ENCODE measurements at places on chromosomes 12 and 14.

GRCh38 chr14:35341751-35342488 is 49.7 kb downstream of the PSMA6 start:
- DNase-seq = peak; percentile 97

- no peak for DNase-seq
These were observed 49.1 kb downstream of the PTGER2 start for GRCh38 chr14:52363041-52363704.

- no peak for DNase-seq
These were observed 12.5 kb upstream of the CACNA2D4 start for GRCh38 chr12:1930803-1931597.

GRCh38 chr14:50792051-50792477 is 38.9 kb downstream of the NIN start:
- no peak for DNase-seq

- DNase-seq = peak; percentile 62
These were observed 201.9 kb downstream of the DAD1 start for GRCh38 chr14:22386924-22387775.

DNA sequence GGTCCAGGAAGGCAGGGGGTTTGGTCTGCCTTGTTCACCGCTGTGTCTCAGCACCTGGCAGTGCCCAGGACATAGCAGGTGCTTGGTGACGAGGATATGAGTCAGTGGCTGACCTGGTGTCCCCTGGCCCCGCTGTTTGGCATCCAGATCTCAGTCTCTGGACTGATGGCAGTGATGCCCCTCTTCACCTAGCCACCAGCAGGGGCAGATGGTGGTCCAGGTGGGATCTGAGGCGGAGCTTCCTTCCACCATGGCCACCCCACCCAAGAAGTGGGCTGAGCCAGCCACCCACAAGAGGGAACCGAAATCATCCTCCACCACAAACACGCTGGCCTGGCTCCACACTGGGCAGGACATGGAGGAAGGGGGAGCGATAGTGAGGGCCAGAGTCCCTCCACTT is 16.1 kb upstream of the SH2B3 start:
- DNase-seq = no peak

- no peak for DNase-seq
These were observed 33.7 kb downstream of the TCTN1 start for GRCh38 chr12:110647631-110648040.

- DNase-seq = peak; percentile 53
These were observed 527.2 kb downstream of the FLRT2 start for GRCh38 chr14:86057018-86057667.

DNA sequence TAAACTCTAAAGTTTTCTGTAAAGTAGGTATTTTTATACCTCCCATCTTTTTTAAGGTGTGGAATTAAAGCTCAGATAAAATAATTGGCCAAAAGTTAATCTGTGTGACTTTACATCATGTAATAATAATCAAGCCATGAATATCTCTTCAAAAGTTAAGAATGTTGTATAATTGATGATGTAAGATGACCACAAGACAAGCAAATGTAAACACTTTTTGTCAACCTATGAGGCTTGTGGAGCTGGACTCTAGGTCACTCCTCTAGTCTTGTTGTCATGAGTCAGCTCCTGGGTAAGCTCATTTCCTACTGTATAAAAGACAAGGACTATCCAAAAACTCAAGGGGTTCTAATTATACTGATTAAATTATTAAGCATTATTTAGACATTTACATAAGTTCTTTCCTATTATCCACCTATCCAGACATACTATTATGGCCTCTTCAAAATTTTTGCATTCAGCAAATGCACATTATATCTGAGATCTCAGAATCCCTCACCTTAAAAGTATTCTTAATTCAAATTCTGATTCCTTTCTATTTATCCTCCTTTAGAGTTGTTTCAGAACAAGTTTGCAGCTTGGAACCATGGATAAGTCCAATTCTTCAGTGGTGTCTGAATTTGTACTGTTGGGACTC is at the start of gene OR4K5:
Gene OR4K5, plus strand, starts transcription at position 587 of the 637 bp plus-strand sequence. Its CDS starts 0 bp downstream, at position 587.
- DNase-seq = no peak

DNA sequence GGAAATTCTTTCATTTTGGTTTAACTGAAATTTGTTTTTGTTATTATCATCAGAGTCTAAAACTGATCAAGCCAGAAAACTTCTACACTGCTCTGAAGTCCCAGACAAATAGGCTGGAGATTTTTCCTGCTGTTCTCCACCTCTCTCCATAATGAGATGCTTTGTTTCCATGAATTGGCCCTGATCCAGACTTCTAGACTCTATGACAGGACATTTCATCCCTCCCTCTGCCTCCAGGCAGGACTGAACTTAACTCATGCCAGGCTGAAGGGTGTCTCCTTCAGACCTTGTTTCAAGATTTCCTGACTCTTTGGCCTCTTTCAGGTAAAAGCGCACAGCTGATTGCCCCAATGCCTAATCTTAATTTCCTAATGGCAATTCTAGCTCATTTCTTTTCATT is 69.1 kb upstream of the HOXC13 start:
- no peak for DNase-seq

DNA sequence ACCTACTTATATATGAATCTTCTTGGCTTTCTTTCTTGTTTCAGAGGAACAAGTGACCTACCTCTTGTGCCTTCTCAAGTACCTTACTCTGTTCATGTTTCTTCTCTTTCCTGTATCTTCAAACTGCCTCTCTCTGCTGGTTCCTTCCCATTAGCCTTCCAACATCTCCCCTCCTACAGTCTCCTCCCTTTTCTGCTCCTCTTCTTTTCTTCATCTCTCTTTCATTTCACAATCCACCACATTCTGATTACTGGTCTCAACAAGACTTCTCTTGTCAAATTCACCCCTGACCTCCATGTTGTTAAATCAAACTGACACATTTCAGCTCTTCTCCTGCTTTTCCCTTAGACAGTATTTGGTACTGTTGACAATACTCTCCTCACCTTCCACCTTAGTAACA is 95.6 kb downstream of the BRMS1L start:
- no peak for DNase-seq

GRCh38 chr14:103527408-103528145 is 1.4 kb upstream of the TRMT61A start:
- no peak for DNase-seq

DNA sequence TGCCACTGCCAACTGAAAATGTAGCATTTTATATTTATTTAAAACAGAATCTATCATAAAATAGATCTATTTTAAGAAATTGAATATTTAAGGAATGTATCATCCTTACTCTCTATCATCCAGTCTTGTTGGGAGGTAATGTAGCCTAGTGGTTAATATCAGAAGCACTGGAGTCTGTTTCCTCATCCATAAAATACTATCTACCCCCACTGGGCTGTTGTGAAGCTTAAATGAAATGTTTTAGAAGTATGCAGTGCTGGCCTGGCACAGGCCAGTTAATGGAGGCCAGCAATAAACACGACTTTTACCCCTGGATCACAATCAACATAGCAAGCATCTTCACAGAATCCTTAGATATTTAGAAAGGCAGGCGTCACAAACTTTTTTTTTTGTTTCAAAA is 188.0 kb downstream of the CAND1 start:
- DNase-seq = no peak

GRCh38 chr12:98446682-98447081 is 68.7 kb upstream of the TMPO start:
- no peak for DNase-seq

- DNase-seq = no peak
These were observed 147.5 kb downstream of the ZFP36L1 start for GRCh38 chr14:68645371-68645770.

DNA sequence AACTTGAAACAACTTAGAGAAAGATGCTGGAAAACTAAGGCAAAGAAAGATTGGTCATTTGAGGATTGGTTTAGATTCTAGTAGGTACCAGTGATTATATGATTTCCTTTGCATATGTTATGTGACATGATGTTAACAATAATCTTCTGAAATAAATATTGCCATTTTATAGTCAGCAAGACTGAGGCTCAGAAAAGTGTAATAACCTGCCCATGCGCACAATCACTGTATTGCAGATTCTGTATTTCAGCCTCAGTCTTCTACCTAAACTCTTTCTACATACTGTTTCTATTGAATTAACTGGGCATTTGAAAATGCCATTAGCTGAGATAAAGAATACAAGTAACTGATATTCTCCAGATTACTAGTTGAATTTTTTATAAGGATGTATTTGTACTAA is 61.3 kb downstream of the FGD4 start:
- DNase-seq = no peak
